ENCODE measurements at places on chromosomes 2 and 18. TPM values are rescaled to one million over a fixed set of nuclear protein-coding genes. Genes with fewer than 3 reads are reported as not detected.
A peak's percentile ranks its signal among the peaks of the same experiment; 100 is the strongest.

DNA sequence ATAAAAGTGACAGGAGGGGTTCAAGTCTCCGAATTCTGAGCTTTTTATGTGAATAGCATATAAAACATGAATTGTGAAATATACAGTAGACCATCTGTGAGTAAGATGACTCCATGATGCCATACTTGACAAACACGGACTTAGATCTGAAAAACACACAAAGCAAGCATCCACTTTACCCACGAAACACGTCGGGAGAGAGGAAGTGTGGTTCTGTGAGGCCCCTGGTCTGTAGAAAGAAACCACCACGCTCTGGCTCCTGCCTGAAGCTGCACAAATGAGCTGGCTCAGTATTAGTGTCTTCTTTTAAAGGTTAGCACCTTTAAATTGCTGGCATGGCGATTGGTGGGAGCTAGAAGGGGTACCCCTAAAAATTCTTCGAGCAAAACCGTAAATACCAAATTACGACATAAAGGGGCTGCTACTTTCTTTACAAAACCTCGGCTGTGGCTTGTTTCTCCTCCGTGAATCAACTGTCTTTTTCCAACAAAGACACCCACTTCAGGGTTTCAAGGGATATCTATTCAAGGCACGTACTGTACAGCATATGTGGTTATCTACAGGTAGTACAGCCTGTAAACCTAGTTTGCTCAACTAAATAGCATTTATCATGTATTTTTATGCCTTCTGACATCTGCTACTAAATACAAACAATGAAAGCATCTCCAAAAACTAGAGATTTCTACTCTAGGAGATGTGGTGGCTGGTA lies 70.9 kb downstream of the AFF3 start:
- no peak for DNase-seq

The PLGLB1 gene
- total RNA-seq = 2.7 TPM

- no peak for DNase-seq
These were observed 95.4 kb upstream of the CCDC85A start for GRCh38 chr2:56088411-56088810.

DNA sequence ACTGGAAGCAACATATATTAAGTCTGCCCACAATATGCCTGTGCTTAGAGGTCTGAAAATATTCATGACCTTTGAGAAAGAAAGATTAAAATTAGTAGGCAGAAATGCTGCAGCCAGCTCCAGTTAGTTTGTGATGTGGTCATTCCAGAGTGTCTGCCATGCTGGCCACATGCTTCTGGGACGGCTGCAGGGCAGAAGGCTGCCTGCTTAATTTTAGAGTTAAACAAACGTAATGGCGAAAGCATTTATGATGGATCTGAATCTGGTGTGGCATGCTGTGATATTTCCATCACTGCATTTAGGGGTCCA lies 95.4 kb downstream of the FHOD3 start:
- no peak for DNase-seq

The REG3A gene
- total RNA-seq = not detected

DNA sequence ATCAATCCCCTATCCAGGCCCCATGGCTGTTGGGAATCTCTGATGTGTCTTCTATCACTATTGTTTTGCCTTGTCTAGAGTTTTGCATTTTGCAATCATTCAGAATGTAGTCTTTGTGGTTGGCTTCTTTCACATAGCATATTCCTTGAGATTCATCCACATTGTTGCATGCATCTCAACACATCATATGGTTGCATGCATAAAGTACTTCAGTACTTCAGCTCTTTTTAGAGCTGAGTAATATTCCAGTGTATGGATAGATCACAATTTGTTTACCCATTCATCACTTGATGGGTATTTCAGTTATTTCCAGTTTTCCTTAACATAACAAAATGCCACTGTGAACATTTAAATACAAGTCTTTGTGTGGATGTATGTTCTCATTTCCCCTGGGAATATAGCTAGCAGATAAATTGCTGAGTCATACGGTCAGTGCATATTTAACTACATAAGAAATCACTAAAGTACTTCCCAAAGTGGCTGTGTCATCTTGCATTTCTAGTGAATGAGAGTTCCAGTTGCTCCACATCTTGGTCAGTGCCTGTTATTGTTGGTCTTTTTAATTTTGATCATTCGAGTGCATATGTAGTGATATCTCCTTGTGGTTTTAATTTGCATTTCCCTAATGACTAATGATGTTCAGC lies 138.8 kb downstream of the BCL11A start:
- DNase-seq = no peak

DNA sequence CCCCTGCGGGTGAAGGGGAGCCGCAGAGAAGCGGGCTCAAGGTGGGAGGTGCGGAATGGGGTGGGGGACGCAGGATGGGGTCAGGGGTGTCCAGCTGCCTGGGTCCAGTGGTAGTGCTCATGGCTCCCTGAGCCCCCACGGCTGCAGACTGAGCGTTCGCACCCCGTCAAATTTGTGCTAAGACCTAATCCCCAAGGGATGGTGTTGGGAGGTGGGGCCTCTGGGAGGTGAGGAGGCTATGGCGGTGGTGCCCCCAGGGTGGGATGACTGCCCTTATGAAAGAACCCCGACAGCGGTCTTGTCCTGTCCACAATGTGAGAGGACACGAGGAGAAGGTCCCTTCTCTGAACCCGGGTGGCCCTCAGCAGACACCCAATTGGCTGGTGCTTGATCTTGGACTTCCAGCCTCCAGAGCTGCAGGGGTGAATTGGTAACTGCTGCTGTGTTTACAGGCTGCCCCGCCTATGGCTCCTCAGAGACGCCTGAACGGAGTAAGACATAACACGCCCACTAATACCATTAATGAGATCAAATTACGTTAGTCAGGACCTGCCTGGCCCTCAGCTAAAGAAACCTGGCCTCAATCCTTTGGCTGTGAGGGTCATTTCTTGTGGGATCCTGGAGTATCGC lies 42.6 kb downstream of the PXDN start:
- no peak for DNase-seq

- DNase-seq = no peak
These were observed 640.8 kb downstream of the DPP10 start for GRCh38 chr2:115083225-115083624.

GRCh38 chr18:22838639-22839277 lies 94.4 kb upstream of the RBBP8 start:
- DNase-seq = no peak

DNA sequence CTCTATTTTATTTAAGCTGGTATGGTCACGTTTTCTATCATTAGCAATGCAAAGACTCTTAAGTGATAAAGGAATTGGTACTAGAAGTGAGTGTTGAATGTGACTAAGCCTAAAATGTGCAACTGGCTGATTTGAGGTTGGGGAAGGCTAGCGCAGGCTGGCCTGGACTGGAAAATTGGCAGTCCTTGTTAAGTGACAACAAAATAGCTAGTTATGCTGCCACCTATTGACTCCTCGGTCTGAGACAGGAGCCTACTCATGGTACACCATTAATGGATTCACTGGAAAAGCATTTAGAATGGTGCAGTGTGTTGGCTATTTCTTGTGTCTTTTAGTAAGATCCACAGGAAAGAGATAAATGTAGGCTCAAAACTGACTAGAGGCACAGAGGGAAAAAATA lies 5.7 kb upstream of the WIPF1 start:
- DNase-seq = no peak

- DNase-seq = no peak
These were observed 265.7 kb upstream of the NT5C1B start for GRCh38 chr2:18855027-18855426.

GRCh38 chr18:35444636-35445035 lies 53.1 kb downstream of the INO80C start:
- DNase-seq = no peak

DNA sequence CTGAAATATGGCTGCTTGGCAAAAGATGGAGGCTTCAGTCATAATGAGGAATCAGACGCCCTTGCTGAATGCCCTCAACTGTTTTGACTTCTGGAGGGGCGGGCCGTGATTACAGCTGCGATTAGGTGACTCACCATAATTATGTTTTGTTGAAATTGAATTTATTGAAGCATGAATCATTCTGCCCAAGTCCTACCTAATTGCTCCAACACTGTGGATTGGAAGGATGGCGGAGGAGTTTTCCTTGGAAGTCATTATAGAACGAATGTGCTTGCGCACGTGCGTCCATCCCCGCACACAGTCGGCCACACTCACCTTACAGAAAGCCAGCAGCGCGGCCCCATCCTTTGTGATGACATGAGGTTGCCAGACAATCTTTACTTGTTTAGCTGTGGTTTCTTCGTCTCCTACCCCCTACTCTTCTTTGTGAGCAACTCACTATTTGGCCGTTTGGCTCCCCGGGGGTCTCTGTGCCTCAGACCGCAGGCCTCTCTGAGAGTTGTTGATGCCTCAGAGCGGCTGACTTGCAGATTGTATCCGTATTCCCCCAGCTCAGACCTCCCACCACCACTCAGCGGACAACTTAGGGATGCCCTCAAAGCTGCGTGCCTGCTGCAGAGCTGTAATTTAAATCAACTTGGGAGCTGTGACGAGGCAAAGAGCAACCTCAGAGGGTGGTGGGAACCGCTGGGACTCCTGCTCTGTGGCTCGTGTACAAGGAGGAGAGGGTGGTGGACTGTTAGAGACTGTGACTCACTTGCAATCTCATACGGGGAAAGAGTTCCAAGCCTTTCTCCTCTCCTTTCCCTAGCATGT lies 513.4 kb downstream of the TNS1 start:
- DNase-seq = peak; percentile 45

GRCh38 chr18:42275949-42276730 lies 321.1 kb downstream of the PIK3C3 start:
- DNase-seq = no peak

The SNX17 gene
- total RNA-seq = 107 TPM

The ABCB11 gene
- total RNA-seq = 0.32 TPM

GRCh38 chr2:86476918-86477317 lies 35.7 kb downstream of the KDM3A start:
- no peak for DNase-seq

The ASB18 gene
- not detected for total RNA-seq

GRCh38 chr2:218023636-218024035 lies 20.8 kb upstream of the TNS1 start:
- DNase-seq = no peak

The WDR35 gene
- 8.8 TPM for total RNA-seq

DNA sequence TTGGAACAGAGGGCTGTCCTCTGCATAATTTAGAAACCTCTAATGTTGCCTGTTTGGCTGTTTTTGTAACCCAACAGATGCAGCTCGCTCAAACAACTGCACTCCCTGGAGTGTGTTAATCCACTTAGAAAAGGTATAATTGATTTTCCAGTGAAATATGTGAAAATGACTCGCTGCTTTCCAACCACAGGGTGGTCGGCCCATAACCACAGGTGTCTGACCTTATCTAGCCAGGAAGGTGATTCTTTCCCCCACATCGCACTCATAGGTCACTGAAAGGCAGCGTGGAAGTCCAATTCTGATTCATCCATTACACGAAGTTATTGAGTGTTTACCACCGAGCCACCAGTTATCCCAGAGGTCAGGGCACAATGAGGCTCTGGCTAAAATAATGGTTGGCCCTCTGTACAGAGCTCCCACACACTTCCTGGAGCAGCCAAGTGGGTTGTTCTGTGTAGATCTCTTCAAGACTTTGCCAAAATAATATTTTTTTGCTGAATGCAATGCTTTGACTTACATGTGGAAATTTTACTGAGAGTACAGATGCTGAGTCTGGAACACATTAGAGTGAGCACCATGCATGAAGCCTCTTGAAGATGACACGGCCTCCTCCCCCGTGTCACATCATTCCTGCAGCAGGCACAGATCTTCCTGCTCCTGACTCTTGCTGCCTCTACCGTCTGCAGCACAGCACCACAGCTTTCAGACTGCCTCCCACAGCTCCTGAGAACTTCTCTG lies 396.2 kb downstream of the ZNF516 start:
- no peak for DNase-seq

The NYAP2 gene
- 1.1 TPM for total RNA-seq

GRCh38 chr18:64519201-64519600 lies 370.3 kb upstream of the LINC00305 start:
- DNase-seq = no peak

The HOXD12 gene
- total RNA-seq = not detected

GRCh38 chr2:174327021-174327840 lies 7.5 kb upstream of the SP9 start:
- no peak for DNase-seq

GRCh38 chr2:59701271-59701994 lies 852.0 kb downstream of the BCL11A start:
- no peak for DNase-seq

DNA sequence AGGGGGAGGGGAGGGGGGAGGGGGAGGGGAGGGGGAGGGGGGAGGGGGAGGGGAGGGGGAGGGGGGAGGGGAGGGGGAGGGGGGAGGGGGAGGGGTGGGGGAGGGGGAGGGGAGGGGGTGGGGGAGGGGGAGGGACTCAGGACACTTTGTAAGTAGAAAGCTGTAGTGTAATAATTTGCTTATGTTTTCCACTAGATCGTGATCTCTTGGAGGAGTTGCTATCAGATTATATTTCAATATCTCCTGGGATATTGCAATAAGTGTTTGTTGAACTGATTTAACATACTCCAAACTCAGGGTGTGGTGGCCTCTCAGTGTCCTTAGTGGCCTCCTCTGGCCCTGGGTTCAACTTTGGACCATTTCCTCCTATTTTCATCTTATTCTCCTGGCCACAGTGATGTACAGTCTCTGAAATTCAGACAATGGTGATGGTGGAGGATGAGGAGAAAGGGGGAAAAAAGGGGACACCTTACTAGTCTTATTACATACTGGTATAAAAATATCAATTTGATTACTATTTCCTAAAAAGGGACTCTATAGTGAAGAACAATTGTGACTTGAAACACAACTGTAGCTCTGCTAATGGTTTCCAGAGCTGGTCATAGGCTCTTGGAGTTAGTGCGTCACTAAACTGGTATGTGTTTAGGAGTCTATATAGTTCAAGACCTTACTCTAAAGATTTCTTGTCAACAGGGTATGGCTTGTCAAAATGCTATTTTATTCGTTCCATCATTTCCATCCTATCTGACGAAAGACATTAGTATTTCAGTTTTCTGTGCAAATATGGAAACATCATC lies 89.6 kb downstream of the DDX1 start:
- DNase-seq = no peak

- DNase-seq = no peak
These were observed 206.8 kb downstream of the CLIP4 start for GRCh38 chr2:29322011-29322410.

The OXER1 gene
- 1.9 TPM for total RNA-seq

The MEP1B gene
- not detected for total RNA-seq

GRCh38 chr2:193963472-193964119 lies 1693.4 kb upstream of the SLC39A10 start:
- DNase-seq = no peak

- DNase-seq = no peak
These were observed 76.3 kb downstream of the MTCL1 start for GRCh38 chr18:8781671-8782070.

DNA sequence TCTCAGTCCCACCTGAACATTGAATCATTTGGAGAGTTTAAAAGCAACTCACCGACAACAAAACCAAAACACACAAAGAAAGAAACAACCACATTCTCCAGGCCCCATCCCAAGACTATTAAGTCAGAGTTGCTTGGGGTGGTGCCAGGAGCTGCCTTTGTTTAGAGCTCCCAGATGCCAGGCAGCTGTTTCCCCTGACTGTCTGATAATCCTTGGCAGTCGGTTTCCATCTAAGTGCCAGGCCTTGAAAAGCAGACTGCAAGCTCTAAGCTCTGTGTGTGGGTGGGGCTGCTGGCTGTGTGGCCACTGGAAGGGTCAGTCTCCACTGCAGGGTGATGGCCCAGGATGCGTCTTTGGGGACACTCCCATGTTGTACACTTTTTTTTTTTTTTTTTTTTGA lies 255.3 kb upstream of the AGAP1 start:
- DNase-seq = peak; percentile 64

Data from lower lobe of right lung (tissue), 2 donors.